ENCODE measurements at places on chromosomes 2 and 18.

DNA sequence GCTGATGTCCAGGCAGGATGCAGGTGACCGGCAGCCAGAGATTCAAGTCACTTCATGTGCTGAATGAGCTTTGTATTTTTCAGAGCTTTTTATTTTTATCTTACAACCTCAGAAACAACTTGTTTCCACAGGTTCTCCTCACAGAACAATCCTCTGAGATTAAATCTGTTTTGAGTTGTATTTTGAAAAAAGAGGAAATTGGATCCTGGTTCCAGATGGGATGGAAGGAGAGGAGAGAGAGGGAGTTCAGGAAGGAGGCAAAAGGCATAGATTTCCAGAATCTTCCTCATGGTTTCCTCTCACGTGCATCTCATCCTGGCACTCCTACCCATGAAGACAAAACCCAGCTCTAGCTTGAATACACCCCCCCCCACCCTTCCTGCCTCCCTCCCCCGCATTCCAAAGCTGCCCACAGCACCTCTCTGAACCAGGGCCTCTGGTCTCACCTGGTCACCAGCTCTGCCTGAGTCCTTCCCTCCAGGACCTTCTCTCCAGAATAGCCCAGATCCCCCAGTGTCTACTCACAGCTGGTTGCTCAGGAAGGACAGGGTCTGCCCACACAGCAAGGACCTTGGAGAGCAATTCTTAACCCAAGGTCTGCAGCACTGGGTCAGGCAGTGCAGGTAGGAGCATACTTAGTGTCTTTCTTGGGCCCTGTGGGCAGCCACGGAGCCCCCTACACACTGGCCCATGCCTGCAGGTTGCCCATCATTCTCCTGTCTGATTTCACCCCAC, 104.7 kb downstream of the ZFP36L2 start:
- no peak for DNase-seq

GRCh38 chr2:9757501-9758264, 85.6 kb upstream of the TAF1B start:
- DNase-seq, result peak; percentile 44

DNA sequence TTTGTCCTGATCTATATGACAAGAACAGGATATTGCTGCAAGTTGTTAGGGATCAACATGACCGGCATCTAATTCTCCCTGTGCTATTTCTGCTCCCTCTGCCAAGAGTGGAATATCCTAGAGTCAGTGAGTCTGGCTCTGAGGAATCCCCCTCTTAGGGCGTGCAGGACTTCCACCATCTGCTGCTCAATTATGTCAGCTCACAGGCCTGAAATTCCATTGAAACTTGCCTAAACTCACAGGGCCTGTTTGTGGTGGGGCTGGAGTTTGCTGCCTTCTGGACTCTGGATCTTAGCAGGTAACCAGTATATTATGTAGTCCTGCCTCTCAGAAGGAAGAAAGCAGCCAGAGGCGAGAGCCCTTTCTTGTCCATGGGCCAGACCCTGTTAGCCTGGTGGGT, 323.0 kb downstream of the TSN start:
- no peak for DNase-seq

DNA sequence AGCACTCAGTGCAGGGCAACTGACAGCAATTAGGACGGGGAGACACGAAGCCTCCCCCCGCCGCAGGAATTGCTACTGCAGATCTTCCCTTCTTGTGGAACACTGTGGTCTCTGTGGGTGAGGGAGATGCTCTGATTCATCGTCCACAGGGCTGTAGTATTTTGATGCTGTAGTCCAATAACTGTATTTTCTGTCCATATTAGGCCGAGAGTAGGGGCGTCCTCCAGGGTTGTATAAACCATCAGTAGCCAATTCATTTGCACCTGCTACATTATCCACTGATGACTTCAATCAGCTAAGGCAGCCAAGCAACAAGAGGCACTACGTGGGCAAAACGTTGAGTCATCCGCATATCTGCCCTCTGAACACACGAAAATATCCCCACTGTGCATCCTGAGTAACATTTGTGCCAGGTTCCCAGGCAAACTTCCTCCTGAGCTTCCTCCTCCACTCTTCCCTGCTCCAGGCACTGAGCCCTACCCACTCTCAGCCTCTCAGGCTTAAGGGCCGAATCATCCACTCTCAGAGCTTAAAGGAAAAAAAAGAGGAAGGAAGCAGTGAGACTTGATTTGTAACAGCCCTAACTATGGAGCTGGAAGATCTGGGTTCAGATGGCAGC, 62.1 kb downstream of the LBH start:
- no peak for DNase-seq

- DNase-seq, result no peak
These were observed 15.8 kb upstream of the ATOH8 start for GRCh38 chr2:85737961-85738360.

- DNase-seq, result no peak
These were observed 4.2 kb upstream of the WDFY1 start for GRCh38 chr2:223949241-223949840.

DNA sequence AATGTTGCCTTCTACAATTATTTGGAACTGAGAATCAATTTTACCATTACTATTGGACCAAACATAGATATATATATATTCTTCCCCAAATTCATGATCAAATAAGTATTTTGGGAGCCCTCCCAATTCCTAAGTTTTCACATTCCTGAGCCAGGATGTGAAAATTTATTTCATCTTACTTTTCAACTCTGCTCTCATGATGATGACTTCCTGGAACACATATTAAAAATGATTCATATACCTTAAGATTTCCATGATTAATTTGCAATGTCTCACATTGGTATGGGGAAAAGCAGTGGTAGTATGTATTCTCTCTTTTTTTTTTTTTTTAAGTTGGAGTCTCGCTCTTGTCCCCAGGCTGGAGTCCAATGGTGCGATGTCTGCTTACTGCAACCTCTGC, 596.1 kb upstream of the ZEB2 start:
- DNase-seq, result no peak

DNA sequence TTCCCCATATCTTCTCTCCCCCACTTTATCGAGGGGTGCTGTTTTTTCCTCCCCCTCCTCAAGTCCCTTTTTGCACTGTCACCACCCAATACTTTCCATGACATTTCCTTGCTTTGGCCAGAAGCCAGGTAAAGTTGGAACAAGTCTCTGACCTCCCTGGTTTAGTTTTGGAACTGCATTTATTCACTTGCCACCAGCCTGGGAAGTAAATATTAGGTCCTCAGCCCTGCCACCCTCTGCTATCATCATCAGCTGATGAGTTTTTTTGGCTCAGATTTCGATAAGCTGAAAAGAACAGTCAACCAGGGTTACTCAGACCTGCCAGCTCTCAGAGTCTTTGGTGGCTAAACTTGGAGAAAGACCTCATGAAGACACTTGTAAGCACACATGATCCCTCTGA, 47.0 kb downstream of the DHRS9 start:
- no peak for DNase-seq

GRCh38 chr18:65725251-65726050, 25.4 kb upstream of the CDH7 start:
- DNase-seq, result no peak

GRCh38 chr2:160287476-160287875, 87.4 kb upstream of the ITGB6 start:
- DNase-seq, result no peak

- no peak for DNase-seq
These were observed 298.2 kb downstream of the CDCA7 start for GRCh38 chr2:173652767-173653431.

- DNase-seq, result no peak
These were observed 26.7 kb downstream of the GPC1 start for GRCh38 chr2:240462073-240462706.

DNA sequence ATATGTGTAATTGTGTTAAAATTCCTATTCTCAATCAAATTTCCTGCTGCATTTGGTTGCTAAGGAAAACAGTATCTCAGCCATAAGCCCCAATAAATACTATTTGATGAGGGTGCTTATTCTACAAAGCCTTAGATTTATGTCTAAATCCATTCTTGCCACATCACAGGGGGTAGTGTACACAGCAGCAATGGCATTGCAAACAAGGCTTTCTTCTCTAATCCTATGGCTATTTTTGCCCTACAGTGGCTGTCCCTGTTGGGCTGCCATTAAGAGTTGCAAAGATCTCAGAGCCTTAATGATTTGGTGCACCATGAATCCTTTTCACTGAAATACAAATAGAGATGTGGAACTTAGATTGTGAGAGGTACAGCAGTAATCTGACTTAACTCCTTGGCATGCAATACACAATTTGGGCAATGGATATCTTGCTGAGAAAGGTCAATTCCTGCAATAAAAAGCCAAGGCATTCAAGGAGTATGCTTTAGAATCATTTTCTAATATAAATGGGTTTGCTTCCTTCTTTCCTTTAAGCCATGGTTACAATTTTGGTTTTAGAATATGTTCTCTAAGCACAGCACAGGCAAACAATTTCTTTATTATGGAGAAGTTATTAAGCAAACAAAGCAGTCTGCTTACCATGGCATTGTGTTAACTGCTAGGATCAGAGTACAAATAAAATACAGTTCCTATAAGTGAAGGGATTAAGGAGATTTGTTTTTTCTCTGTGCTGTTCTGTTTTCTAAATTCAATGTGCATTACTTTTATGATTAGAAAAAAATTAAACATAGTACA, 69.8 kb upstream of the CD302 start:
- no peak for DNase-seq

DNA sequence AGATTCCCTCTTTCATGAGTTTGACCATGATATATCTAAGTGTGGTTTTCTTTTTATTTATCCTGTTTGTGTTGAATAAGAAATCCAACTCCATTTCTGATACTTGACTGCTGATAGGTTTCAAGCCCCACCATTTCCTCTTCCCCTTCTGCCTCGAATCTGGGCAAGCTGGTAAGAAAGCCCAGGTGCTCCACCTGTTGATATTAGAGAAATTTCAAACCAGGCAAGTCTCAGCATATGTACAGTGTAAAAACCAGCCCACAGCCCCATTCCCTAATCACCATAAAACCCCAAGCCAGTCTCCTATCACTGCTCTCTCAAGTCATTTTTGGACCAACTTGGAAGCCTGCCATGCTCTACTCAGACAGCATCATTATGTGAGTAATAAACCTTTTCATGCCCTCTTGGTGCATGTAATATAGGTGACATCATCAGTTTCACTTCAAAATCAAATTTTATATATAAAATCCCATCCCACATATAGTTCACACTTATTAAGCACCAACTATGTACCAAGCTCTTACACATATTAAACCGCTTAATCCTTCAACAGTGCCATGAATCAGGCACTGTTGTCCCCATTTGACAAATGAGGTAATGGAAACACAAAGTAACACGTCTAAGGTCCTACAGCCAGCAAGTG, 46.6 kb downstream of the SMAD2 start:
- DNase-seq, result no peak

DNA sequence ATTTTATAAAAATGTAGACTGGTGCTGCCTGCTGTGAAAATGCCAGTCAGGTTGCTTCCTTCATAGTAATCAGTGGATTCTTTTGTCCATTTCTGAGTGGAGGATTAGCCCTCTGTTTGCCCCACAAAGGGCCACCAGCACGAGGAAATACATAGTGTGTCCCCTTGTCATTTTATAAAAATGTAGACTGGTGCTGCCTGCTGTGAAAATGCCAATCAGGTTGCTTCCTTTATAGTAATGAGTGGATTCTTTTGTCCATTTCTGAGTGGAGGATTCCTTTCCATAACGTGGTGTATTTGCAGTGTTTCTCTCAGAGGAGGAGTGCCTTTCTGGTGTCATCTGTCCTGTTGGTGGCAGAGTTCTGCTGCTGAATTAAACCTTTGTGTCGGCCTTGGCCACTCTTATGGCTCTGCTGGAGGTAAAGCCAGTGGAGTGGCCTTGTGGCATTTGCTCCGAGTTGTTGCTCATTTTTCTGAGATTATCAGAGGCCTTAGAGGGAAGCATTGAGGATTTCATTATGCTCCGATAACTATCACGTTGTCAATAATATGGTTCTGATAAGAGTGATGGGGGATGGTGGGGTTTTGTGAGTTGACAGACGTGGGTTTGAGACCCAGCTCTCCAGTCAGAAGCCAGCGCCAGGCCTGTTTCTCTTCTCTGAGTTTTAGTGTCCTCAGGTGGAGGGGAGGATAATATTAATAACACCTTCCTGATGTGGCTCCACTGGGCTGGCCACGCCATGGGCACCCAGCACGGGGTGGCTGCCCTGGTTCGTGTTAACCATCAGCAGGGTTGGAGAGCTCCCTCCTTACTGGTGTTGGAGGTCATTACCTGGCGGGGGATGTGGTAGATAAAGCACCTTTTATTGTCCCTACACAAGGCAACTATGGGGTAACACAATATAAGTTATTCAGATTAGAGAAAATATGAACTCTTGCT, 96.6 kb downstream of the NEDD4L start:
- no peak for DNase-seq

GRCh38 chr18:67926929-67927864, 410.7 kb upstream of the DSEL start:
- DNase-seq, result no peak

- DNase-seq, result no peak
These were observed 7.8 kb upstream of the EFR3B start for GRCh38 chr2:25034081-25034480.

GRCh38 chr2:715854-716560, 38.8 kb upstream of the TMEM18 start:
- no peak for DNase-seq

GRCh38 chr2:231117922-231118613, 6.8 kb downstream of the HTR2B start:
- DNase-seq, result no peak

GRCh38 chr2:161152302-161152701, 7.9 kb upstream of the TANK start:
- DNase-seq, result no peak

DNA sequence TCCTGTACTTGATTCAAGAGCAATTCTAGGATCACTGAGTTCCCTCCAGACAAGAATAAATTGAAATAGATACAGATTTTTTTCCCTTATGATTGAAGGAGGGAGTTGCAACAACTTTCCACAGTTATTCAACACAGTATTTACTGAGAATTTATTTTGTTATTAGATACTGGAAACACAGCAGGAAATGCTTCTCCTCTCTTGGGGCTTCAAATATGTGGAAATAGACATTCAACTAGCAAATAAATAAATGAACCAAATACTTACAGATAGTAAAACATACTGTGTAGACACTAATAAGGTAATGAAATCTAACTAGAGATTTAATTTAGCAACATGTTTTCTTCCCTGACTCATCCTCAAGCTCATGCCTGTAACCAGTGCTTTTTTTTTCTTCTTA, 169.2 kb downstream of the LNPK start:
- no peak for DNase-seq

- no peak for DNase-seq
These were observed 152.9 kb downstream of the FAM124B start for GRCh38 chr2:224248944-224249371.

DNA sequence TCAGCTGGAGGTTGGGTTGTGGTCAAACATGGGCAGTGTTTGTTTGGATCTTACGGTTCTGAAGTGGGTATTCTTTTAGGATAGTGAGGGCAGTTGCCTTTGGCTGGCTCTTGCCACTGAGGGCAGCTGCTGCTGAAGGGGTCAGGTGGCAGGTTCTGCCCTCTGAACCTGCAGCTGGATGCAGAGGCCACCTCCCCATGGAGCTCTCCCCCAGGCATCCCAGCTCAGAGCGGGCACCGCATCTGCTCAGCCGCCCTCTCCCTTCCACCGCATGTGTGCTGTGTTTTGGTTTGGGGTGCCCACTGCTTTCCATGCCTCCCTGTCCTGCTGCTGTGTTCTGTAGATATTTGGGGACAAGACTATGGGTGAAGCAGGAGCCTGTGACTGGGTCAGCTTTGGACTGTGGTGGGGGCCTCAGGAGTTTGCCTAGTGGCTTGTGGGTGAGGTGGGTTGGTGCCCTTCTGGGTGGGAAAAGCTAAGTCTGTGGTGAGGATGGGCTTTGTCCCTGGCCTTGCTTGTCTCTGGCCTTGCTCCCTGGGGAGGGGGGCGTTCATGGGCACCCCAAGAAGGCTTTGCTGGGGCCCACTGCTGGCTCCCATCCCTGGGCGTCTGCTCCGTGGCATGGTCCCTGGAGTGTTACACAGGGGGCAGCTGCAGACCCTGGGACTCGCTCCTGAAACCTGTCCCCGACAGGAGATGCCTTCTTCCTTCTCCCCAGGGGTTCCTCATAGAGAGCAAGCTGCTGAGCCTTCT, 28.5 kb downstream of the OTOF start:
- no peak for DNase-seq

Measured in anterior cingulate cortex (tissue), 58 donors.